ENCODE measurements at places on chromosomes 4 and X.

- DNase-seq: no peak
These were observed 1520.7 kb downstream of the ARAP2 start for GRCh38 chr4:34723605-34724004.

DNA sequence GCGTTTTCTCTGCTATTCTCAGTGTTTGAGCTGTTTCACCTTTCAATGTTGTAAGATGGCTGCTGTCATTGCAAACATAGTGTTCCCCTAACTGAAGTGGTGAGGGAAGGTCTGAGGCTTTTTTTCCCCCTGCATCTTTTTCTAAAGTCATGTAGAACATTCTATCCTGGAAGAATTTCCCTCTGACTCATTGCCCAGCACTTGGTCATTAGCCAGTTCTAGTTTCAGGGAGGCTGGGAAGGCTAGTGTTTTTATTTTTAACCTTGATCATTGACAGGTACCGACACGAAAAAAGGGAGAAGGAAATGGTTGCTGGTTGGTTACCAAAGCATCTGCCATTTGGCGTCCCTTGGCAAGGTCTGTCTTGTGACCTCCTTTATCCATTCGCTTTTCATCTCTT lies 6.6 kb downstream of the LANCL3 start:
- no peak for DNase-seq

- DNase-seq: no peak
These were observed 159.2 kb downstream of the BTC start for GRCh38 chr4:74635074-74635473.

DNA sequence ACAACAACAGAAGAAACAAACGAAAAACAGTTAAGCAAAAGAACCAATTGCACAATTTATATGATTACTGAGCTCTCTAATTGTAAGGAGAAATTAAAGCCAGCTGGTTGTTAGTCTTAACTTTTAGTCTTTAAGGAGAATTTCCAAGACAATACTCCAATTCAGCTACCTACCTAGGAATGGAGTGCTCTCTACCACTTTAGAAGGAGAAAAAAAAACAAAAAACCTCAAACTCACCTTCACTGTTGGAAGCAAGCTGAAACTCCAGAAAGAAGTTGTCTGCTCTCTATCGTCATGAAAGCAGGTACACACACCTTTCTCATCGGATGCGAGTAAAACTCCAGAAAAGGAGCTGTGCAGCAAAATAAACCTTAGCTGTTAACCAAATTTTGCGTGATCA lies 86.1 kb upstream of the NPY2R start:
- DNase-seq: no peak

GRCh38 chr4:166594326-166594946 lies 639.9 kb downstream of the SPOCK3 start:
- DNase-seq: no peak

DNA sequence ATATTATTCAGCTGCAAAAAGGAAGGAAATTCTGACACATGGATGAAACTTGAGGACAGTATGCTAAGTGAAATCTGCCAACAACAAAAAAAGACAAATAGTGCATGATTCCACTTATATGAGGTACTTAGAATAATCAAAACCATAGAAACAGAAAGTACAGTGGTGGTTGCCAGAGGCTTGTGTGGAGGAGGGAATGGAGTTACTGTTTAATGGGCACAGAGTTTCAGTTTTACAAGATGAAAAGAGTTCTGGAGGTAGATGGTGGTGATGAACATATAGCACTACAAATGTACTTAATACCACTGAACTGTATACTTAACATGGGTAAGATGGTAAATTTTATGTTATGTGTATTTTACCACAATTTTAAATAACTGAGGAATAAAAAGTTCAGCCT lies 212.0 kb upstream of the KLF3 start:
- no peak for DNase-seq

- DNase-seq: no peak
These were observed 428.0 kb downstream of the SPIN4 start for GRCh38 chrX:62923093-62923492.

GRCh38 chr4:1903035-1903434 lies 31.8 kb downstream of the NSD2 start:
- DNase-seq: no peak

DNA sequence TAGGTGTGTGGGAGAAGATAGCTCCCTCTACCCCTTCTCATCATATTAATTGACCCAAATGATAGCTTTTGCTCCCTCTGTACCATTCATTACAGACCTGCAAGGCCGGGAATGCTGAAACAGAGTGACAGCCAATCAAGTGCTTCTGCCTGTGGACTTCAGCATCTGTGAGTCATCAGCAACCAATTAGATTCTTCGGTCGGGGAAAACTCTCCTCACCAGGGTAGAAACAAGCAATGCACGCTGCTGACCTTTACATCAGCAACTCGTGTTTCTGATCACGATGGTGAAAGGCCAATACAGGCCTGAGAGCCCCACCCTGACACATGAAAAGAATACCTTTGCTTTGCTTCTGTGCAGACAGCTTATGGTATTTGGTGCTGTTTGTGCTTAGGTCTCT lies 347.2 kb upstream of the DDX53 start:
- no peak for DNase-seq

- no peak for DNase-seq
These were observed 124.5 kb downstream of the NPNT start for GRCh38 chr4:106019771-106020170.

DNA sequence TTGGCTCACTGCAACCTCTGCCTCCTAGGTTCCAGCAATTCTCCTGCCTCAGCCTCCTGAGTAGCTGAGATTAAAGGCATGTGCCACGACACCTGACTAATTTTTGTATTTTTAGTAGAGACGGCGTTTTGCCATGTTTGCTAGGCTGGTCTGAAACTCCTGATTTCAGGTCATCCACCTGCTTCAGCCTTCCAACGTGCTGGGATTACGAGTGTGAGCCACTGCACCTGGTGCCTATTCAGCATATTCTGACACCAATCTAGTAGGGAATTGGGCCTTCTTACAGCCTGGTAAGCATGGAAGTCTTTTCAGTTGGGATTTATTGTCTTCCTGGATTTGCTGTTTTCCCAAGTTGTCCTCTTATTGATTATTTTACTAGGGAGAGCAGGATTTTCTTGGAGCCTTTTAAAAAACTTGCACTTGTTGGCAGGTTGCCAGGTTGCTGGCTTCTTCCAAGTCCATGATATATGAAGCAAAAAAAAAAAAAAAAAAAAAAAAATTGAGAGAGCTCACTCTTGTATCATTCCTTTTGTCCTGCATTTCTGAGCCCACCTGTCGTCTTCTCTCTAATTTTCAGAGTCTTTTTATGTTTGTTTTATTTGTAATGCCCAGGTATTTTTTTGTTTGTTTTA lies 43.7 kb downstream of the TMPRSS11E start:
- DNase-seq: no peak

- no peak for DNase-seq
These were observed 31.5 kb downstream of the HS3ST1 start for GRCh38 chr4:11397146-11397545.

- no peak for DNase-seq
These were observed 156.6 kb downstream of the FGF16 start for GRCh38 chrX:77603635-77604336.

- DNase-seq: no peak
These were observed 777.3 kb downstream of the PCDH18 start for GRCh38 chr4:136754810-136755530.

GRCh38 chrX:39551762-39552161 lies 546.0 kb downstream of the BCOR start:
- no peak for DNase-seq

DNA sequence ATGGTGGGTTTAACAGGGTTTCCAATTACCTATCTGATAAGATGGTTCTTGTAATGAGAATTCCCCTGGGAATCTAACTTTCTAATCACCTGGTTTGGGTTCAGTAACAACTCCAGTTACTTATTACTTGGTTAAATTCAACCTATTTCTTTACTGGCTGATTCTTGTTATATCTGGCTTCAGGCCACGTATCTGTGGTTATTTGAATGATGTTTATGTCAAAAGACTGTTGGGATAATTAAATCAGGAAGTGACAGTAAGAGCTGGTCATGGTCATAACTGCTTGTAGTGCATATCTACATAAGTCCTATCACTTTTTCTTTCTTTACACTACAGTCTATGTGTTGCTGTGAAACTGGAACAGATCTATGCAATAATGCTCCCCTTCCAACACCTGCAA lies 108.1 kb downstream of the MID1 start:
- DNase-seq: no peak

GRCh38 chrX:40047485-40047884 lies 50.3 kb downstream of the BCOR start:
- DNase-seq: no peak

- no peak for DNase-seq
These were observed 47.6 kb upstream of the TMEM131L start for GRCh38 chr4:153418558-153418957.

DNA sequence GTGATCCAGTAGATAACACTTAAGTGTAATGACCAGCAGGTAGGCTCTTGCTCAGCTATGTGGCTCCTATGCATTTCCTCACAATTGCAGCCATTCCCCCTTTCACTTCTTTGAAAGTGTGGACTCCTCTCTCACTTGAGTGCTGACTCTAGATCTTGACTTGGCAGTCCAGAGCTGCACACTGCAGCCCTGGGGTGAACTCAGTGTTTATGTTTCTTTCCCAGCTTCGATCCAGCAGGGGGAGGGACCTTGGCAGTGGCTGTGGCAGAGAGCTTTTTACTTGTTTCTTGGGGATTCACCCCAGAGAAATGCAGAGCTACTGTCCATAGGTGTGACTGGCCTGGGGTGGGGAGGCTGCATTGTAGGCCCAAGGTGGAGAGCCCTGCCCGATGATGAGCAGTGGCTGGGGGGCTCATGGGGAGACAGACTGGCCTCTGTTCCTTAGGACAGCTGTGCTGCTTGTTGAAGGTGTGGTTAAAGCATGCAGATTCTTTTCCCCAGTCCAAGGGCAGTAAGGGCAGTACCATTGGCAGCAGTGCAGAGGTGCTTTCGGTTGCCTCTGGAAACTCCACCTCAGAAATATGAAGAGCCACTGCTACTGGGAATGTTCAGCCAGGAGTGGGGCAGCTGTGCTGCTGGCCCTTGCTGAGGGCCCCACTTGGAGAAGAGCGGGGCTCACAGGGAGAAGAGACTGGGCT lies 134.7 kb downstream of the SH3BGRL start:
- no peak for DNase-seq

- DNase-seq: no peak
These were observed 151.0 kb upstream of the DKK2 start for GRCh38 chr4:107187091-107187490.

DNA sequence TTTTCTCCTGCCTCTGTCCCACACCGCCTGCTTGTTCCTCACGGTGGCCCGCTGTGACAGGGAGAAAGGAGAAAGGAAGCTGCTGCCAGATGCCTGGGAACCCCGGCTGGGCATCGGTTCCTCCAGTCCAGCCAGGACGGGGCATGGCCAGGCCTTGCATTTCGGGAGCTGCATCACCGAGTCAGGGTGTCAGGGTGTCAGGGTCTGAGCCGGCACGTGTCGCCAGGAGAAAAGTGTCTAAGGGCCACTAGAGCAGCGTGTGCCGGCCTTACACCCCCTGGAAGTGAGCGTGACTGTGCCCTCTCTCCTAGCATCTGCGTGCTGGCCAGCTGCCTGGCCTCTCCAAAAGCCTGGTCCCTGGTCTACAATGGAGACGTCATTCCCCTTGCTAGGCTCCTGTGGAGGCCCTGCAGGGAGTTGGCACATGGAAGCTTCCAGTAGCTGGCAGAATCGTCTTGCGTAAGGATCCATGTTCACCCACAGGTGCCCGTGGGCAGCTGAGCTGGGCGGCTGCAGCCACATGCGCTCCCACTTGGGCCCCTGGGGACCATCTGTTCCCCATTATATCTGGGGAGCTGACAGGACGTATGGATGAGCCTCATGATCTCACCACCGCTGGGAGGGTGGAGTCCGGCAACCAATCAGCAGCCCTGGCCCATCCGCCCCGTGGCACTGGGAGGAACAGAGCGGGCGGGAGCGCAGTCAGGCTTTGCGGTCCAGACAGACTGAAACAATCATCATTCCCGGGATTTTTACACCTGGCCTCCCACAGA lies 39.9 kb upstream of the HMX1 start:
- no peak for DNase-seq

DNA sequence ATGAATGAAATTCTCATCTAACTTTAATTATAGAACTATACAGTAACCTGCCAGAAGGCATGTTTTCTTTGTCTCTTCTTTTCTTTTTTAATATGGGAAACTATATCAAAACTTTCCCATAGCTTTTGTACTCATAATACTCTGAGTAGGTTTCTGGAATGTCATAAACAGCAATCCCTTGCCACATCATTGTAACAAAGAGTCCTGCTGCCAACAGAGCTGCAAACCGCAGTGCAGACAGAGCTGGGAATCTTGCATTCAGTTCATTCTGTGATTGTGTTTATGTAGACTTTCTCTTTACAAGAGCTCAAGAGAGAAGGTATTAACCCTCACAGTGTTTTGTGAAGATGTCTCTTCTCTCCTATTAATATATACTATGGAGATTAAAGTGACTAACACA lies 304.4 kb upstream of the SLIT2 start:
- DNase-seq: no peak

GRCh38 chr4:33737726-33738125 lies 2506.6 kb downstream of the ARAP2 start:
- no peak for DNase-seq

GRCh38 chr4:11537846-11538245 lies 109.2 kb upstream of the HS3ST1 start:
- no peak for DNase-seq

- DNase-seq: no peak
These were observed 253.1 kb upstream of the GPC4 start for GRCh38 chrX:133668225-133668931.

- DNase-seq: no peak
These were observed 2050.7 kb downstream of the ARAP2 start for GRCh38 chr4:34193451-34194154.

- no peak for DNase-seq
These were observed 31.1 kb downstream of the CLDN22 start for GRCh38 chr4:183288955-183289354.

GRCh38 chrX:129808829-129809796 lies 29.4 kb downstream of the SASH3 start:
- no peak for DNase-seq

DNA sequence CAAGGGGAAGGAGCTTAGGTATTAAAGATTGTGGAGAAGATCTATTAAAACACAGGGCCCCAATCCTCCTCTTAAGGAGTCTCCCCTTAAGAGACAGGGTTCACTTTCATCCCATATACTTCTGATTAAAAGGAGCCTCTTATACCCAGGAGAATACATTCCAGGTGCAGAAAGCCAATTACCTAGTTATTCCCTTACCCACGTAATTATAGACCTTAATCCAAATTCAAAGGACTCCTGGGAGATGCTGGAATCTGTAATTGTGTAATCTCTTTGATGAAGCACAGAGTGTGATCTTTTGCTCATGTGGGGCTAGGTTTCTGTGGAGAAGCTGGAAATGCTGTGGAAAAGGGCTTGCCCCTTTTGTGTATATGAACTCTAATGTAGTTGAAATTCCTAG lies 1.4 kb upstream of the SEC24B start:
- no peak for DNase-seq

GRCh38 chr4:4415806-4416805 lies 29.2 kb downstream of the NSG1 start:
- no peak for DNase-seq

GRCh38 chr4:149884046-149884445 lies 68.4 kb upstream of the IQCM start:
- DNase-seq: no peak

GRCh38 chrX:47212381-47213293 lies 5.8 kb upstream of the CDK16 start:
- DNase-seq: no peak

GRCh38 chrX:79081895-79082512 lies 62.5 kb upstream of the GPR174 start:
- no peak for DNase-seq

- DNase-seq: no peak
These were observed 159.8 kb upstream of the FAM241A start for GRCh38 chr4:111985426-111985825.

GRCh38 chr4:66294638-66295037 lies 624.3 kb upstream of the EPHA5 start:
- no peak for DNase-seq

GRCh38 chrX:113390531-113390930 lies 549.9 kb upstream of the AMOT start:
- DNase-seq: no peak
